ENCODE measurements at places on chromosomes 2 and 18. TPM values are rescaled to one million over a fixed set of nuclear protein-coding genes. Genes with fewer than 3 reads are reported as not detected.

Gene MAP3K19
- not detected for total RNA-seq

Gene PLCD4
- total RNA-seq, result 1.3 TPM

Gene CNGA3
- total RNA-seq, result not detected

Gene RNF125
- total RNA-seq, result 3.9 TPM

Gene KCNG2
- 0.43 TPM for total RNA-seq

Gene ABCG5
- total RNA-seq, result not detected

Gene CARF
- 5.2 TPM for total RNA-seq

Gene ZNF396
- 0.98 TPM for total RNA-seq

Gene CCDC142
- 12.8 TPM for total RNA-seq

Gene MERTK
- 20.5 TPM for total RNA-seq

Gene SIGLEC15
- not detected for total RNA-seq

Gene RAPH1
- total RNA-seq, result 40.2 TPM

Gene CYP27A1
- 12.7 TPM for total RNA-seq

Gene RIT2
- not detected for total RNA-seq

Gene RAB6C
- not detected for total RNA-seq

Gene EMX1
- not detected for total RNA-seq

Gene LIPG
- 0.26 TPM for total RNA-seq

Gene CDH2
- total RNA-seq, result 0.26 TPM

Gene ACVR1C
- total RNA-seq, result not detected

Gene EN1
- not detected for total RNA-seq

Gene GKN2
- not detected for total RNA-seq

Gene LHCGR
- total RNA-seq, result not detected

Gene CYP26B1
- under 0.01 TPM for total RNA-seq

Gene CNPPD1
- total RNA-seq, result 28.3 TPM

Gene DLX1
- not detected for total RNA-seq

Gene CCDC141
- total RNA-seq, result 3.7 TPM

Gene MSH6
- total RNA-seq, result 25.5 TPM

Gene IAH1
- 25.5 TPM for total RNA-seq

Gene IL1RL1
- total RNA-seq, result under 0.01 TPM

Gene ZSWIM2
- not detected for total RNA-seq

Gene RGPD8
- total RNA-seq, result 2.9 TPM

Gene ANTXR1
- total RNA-seq, result 0.52 TPM

Gene APOB
- total RNA-seq, result under 0.01 TPM

Gene MAL
- total RNA-seq, result not detected

Gene FZD7
- total RNA-seq, result 0.22 TPM

Data from dermis lymphatic vessel endothelial cell (primary cell).